ENCODE measurements at places on chromosomes 2 and 18.

- DNase-seq: no peak
Measured at GRCh38 chr18:75837316-75837715, 409.8 kb upstream of the SMIM21 start.

GRCh38 chr2:45823723-45824206 is 172.3 kb downstream of the PRKCE start:
- DNase-seq: no peak

DNA sequence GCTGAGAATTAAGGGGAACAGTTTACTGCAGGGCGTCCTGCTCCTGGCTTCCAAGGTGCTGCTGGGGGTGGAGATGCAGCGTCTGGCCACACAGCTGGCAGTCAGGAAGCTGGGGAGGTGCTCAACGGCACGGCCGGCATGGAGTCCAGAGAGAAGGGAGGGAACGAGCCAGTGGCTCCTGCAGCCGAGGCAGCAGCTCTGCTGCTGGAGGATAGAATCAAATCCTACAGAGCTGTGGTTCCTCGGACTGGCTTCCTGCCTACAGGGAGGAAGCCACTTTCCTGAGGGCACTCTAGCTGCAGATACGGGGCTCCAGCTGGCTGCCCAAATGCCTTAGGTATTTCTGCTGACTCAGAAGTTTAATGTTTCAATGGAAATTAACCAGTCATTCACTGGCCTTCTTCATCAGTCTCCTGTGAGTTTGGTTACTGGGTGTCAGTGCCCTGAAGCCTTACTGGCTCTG is 266.3 kb downstream of the TWIST2 start:
- DNase-seq: no peak

GRCh38 chr18:61608316-61608715 is 275.1 kb downstream of the CDH20 start:
- no peak for DNase-seq

DNA sequence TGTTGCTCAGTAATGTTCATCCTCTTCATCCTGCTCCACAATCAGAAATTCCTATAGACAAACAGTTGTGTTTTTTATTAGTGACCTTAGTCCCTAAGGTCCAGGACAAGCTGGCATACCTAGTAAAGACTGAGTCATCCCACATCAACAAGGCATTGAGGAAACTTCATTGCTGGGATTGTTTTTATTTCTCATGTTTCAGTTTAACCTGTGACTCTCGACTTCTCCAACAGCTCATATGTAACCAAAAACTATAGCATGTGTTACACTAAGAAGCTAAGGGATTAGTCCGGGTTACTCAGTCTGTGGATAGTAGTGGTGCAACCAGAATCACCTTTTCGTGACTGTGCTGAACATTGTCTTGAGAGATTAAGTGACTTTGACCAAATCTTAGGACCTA is 292.1 kb downstream of the RDH14 start:
- DNase-seq: no peak

DNA sequence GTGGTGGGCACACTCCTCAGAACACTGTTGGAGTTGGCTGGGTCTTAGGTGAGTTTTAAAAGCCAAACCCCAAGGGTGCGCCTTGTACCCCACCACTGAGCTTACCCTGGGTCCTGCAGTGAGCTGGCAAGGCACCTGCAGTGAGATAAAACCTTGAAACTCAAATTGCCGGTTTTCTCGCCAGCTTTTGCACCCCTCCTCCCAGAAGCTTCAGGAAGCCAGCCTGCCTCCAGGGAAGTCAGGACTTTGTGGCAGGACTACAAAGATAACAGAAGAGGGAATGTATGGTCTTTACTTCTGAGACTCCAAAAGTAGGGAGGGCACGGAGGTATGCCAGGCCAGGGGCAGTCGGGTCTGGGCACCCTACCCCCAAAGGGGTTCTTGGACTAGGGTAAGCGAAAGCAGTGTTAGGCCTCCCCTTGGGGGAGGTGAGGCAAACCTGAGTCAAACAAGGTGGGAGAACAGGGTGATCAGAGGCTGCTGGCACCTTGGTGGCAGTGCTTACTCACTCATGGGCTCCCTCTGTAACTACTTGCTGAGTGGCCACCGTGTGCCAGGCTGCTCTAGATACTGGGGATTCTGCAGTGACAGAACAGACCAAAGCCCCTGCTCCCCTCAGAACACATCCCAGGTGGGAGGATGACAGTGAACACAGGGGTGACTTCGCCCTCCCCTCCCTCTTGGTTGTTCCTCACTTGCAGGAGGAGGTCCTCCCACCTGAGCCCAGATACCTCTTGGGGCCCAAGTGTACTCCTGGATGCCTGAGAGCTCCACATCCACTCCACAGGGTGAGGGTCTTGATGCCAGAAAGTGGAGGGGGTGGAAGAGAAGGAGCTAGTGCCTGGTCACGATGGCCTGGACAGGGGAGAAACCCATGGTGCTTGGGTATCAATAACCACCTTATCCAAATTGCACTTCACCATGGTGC is 69.3 kb upstream of the RGPD5 start:
- no peak for DNase-seq

GRCh38 chr2:134119117-134119712 is 134.7 kb upstream of the MGAT5 start:
- DNase-seq: no peak

DNA sequence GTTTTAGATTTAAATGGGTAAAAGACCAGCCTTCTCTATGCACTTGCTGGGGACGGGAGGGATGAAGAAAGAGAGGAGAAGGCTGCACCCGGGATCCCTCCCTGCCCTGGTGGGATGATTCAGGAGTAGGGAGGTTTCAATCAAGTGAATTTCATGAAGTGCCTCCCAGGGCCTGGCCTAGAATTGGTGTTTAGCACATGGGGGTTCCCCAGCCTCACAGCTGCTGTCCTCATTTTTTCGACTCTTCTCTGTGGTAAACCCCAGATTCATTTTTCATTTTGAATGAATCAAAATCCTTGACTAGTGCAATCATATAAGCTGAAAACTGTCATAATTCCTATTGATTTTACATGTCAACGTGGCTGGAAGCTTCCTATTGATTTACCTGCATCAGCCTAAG is 81.1 kb downstream of the LPIN1 start:
- peak; percentile 19 for DNase-seq

DNA sequence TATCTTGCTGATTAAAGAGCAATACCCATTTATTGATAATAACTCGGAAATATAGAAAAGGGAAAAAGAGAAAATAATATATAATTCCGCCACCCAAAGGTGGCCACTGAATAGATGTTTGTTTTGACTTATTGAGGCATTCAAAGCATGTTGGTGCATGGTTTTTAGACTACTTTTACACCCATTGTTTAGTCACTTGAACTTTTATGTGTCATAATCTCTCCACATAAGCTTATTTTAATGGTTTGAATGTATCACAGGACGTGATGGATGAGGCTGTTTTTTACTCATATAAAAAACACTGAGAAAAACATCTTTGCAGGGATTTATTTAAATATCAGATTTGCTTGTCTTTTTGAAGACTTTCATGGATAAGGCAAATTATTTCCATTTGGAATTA is 120.4 kb downstream of the ACKR3 start:
- no peak for DNase-seq

GRCh38 chr2:119455066-119455718 is 23.5 kb downstream of the TMEM37 start:
- DNase-seq: no peak

- no peak for DNase-seq
Measured at GRCh38 chr18:35091841-35092240, 50.6 kb downstream of the MAPRE2 start.

GRCh38 chr2:26740890-26741302 is 23.2 kb upstream of the SLC35F6 start:
- DNase-seq: peak; percentile 27

GRCh38 chr18:24585996-24586566 is 125.6 kb downstream of the HRH4 start:
- DNase-seq: no peak

- no peak for DNase-seq
Measured at GRCh38 chr2:68907232-68907919, 36.2 kb upstream of the BMP10 start.

DNA sequence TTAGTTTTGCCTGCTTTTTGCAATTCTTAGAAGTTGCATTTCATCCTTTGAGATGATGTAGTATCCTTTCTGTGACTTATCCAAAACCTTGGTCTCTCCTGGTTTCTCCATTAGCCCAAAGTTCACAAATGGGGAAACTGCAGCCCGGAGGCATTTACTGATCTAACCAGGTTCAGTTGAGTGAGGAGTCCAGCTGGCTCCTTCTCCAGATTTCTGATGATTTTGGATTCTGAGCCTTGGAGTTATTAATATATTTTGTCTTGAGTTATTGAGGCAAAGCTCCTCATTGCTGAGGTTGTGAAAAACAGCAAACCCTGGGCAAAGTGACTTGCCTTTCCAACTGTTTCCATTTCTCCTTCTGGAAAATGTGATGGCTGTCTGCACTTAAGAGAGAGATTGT is 1.7 kb downstream of the SLC1A4 start:
- no peak for DNase-seq

- peak; percentile 14 for DNase-seq
Measured at GRCh38 chr18:5057386-5058348, 139.4 kb downstream of the AKAIN1 start.

DNA sequence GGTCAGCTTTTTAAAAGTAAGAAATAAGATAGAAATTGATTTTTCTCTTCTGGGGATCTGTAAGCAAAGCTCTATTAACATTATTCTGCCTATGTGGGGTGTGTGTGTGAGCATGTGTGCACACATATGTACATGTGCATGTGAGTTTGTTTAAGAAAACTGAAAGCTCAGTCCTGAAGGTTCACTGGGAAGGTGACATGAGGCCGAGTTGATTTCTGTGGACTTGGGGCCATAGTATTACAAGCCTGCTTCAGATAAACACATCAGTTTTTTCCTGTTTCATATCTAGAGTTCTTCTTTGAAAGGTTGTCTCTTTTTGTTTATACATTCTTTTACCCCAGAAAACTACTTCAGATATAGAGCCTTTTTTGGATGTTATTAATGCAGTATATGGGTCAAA is 83.4 kb downstream of the SERPINB8 start:
- no peak for DNase-seq

GRCh38 chr2:136495636-136496035 is 269.7 kb upstream of the THSD7B start:
- DNase-seq: no peak

DNA sequence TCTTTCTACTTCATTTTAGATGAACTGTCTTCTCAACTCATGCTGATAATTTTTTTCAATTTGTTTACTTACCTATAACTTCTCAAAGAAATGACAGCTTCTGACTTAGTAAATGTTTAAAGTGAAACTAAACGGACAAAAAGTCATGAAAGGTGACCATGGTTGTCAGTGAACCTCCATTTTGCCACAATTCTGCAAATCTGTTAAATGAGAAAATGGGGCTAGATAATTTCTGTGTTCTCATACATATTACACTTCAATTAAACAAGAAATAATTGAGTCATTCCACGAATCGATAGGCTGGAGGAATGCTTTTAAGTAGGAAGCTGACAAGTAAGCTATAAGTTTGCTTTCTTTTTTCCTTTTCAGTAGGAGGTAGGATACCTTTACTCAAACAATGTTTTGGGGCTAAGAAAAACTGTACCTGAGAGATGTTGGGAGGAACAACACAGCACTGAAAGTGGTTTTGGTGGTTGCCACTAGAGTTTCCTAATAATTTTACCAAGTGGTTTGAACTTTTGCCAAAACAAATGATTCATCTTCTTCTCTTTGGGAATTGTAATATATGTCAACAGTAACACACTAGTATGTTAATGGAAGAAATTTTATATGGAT is 17.1 kb downstream of the DYNAP start:
- DNase-seq: no peak

GRCh38 chr2:178279142-178279541 is 84.8 kb downstream of the OSBPL6 start:
- DNase-seq: no peak

- DNase-seq: no peak
Measured at GRCh38 chr2:67898595-67898994, 164.2 kb downstream of the C1D start.

- DNase-seq: no peak
Measured at GRCh38 chr2:158232476-158232875, 130.8 kb downstream of the UPP2 start.

DNA sequence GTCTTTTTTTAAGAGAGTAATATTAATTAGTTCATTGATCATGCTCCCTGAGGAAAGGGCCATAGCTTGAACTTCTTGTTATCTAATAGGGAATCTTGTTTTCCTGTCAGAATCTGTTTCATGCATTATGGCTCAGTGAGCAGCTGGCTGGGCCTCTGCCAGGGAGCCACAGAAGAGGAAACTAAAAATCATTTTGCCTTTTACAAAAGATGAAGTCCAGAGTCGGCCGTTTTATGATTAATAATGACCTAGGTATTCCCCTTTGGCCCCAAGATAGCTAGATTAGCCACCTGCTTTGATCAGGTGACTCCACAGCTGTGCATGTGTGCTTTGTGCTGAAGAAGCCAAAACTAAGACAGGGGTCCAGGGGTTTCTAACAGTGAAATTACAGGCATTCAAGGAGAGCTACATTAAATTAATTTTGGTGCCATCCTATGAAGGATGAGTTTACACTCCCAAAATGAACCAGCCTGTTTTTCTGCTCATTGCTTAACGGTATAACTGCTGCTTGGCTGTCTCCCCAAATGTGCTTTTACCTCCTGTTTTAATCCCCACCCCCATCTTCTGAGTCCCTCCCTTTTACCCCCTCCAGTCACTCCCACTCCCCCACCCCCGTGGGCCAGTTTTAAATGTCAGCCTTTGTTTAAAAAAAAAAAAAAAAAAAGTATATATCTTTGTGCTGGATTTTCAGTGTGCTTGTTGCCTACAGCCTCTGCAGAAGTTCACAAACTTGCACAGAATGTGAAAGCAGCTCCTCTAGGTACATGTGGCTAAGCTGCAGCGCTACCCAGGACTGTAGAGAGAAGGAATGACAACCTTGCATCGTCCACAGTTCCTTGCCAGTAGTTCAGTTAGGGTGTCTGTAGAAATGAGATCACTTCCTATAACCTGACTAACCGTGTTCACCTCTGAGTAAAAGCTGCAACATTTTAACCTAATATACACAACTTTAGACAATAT is 93.1 kb downstream of the CABLES1 start:
- DNase-seq: no peak

GRCh38 chr2:203583084-203583695 is 48.1 kb upstream of the RAPH1 start:
- DNase-seq: no peak

DNA sequence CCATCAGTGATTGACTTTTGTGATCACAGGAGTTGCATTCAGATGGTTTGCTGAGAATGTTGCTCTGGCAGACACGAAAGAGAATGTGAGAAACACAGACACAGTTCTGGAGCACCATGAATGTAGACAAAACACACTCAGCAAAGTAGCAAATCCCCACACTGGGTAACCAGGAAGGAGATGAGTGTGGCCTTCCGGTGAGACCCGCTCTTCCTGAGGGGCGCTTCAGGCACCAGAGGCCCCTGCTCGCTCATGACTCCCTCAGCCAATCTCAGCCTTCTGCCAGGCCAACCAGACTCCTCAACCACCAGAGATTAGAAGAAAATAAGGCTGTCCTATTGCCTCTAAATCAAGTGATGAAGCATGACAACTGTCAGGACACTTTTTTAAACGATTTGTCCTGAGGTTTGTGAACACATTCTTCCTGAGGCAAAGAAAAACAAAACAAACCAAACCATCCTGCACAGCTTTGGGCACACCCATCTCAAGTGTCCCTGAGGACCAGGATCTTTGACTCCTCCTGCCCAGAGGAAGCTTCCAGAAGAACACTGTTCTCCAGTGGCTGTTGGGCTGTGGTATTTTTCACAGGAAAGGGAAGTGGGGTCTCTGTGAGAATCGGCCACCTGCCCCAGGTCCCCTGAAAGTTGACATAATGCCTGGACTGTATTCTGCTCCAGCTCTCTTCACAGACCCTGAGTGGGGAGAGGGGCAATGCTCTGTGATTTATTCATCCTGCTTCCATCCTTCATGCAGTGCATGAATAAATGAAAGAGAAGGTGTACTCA is 152.8 kb downstream of the BCL11A start:
- no peak for DNase-seq
